ENCODE measurements at places on chromosomes 7 and 10.

GRCh38 chr10:46285300-46285699, 1.5 kb upstream of the ANTXRL start:
- no peak for DNase-seq

- DNase-seq, result no peak
These were observed 11.3 kb upstream of the SMURF1 start for GRCh38 chr7:99155211-99155610.

DNA sequence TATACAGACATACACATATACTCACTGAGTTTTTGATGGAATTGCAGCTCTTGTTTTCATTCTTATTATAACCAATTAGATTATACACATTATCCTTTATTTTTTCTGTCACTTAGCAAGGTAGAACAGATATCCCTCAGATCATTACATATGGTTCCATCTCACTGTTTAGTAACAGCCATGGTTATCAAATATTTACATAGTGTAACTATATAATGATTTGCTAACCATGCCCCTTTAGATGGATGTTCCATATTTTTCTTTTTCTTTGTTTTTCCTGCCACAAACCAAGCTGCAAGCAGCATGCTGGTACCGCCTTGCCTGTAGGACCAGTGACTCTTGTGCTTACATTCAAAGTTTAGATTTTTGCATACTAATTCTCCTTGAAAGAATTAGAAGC, 163.4 kb upstream of the NFE2L3 start:
- no peak for DNase-seq

- DNase-seq, result no peak
These were observed 11.7 kb downstream of the ATP6V1F start for GRCh38 chr7:128874140-128875031.

- DNase-seq, result peak; percentile 47
These were observed 71.9 kb upstream of the TNS3 start for GRCh38 chr7:47653550-47654411.

- no peak for DNase-seq
These were observed 120.3 kb upstream of the TMEM106B start for GRCh38 chr7:12090757-12091221.

GRCh38 chr10:79400146-79401004, 45.0 kb downstream of the ZCCHC24 start:
- peak; percentile 78 for DNase-seq

- DNase-seq, result no peak
These were observed 1.5 kb downstream of the PDCD4 start for GRCh38 chr10:110872984-110873923.

DNA sequence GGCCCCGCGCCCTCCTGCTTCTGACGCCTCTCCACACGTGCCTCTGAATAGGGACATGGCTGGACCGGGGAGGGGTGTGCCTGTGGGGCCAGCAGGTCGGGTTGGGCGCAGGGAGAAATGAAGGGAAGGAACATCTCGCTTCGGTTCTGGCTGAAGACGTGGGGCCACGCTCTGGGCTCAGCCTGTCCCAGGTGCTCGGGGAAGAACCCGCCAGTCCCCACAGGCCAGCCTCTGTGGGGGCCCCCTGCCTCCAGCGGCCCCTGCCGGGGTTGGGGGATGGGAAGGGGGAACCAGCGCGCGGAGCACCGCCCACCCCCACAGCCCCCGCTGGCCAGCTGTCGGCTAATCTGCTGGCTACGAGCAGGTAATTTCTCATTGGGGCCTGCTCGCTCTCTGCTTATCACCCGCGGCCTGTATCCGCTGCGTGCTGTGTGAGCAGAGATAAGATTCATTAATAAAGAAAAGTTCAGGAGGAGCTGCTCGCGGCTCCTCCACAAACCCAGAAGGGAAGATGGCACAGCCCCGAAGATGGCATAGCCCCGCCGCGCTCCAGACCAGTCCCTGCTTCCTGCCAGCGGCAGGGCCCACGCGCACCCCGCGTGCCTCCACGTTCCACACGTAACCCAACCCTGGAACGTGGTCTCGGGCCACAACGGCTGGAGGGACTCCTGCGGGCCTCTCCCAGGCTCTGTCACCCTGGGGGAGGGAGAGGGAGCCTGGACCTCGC, 186.2 kb downstream of the ELFN1 start:
- peak; percentile 32 for DNase-seq

DNA sequence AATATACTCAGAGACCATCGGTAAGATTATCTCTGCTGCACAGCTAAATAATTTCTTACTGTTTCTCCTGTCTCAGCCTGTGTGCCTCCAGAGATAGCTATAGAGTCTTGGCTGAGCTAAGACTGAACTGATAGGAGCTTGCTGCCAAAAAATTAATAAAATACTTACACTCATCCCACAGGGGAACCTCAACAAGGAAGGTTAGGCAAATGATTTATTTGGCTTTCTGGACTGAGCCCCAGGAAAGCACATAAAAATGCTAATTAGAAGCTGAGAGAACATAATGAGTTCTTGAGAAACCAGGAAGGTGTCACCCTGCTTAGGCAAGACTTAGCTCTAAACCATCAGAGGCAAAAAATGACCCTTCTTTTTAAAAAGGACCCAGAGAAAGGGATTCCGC, 534.5 kb downstream of the TNS3 start:
- DNase-seq, result no peak

DNA sequence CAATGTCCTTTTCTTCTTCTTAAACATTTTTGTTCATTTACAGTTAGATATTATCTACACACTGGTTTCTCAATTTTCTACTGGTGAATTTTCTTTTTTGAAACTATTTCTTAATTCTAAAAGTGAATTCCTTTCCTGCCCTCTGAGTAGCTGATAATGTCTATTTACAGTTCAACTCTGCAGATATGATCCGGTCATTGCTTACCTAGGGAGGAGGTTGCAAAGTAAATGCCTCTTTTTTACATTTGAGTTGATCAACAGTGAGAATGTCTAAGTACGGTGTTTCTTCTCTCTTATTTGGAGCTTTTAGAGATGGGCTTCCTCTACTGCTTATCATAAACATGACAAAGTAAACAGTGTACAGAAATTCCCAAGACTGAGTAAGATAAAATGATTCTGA, 20.6 kb upstream of the ORC5 start:
- no peak for DNase-seq

DNA sequence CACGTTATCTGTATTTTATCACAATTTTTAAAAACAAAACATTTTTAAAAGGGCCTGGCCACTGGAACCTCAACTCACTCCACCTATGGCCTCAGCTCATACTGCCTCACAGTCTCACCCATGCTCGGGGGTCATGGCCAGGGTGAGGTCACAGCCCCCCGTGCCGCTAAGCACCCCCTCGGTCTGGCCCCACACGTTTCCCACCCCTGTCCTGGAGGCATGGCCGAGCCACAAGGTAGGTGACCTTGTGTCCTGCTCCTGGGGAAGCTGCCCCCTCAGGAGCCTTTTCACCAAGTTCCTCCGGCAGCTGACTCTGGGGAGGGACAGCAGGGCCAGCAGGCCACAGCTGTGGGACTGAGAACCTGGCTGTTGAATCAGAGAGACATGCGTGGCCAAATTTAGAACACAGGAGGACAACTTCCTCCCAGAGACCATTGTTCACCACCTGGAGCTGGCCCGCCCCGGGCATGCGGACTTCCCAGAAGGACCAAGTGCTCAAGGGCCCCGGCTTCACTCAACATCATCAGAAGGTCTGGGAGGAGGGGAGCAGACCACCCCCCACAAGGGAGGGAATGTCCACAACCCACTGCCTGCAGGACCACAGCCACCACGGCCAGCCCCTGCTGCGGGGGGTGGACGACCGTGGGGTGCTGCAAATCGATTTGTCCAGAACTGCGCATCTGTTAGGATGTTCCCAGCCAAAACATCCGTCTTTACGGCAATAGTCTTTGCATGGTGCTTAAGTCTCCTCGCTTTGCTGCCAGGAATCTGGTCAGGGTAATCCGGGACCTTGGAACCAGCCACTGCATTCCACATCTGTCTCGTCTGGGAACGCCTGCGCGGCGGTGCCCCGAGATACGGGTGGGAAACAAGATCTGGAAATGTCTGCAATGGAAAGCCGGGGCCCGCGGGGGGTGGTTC, 48.6 kb upstream of the PDGFA start:
- no peak for DNase-seq

DNA sequence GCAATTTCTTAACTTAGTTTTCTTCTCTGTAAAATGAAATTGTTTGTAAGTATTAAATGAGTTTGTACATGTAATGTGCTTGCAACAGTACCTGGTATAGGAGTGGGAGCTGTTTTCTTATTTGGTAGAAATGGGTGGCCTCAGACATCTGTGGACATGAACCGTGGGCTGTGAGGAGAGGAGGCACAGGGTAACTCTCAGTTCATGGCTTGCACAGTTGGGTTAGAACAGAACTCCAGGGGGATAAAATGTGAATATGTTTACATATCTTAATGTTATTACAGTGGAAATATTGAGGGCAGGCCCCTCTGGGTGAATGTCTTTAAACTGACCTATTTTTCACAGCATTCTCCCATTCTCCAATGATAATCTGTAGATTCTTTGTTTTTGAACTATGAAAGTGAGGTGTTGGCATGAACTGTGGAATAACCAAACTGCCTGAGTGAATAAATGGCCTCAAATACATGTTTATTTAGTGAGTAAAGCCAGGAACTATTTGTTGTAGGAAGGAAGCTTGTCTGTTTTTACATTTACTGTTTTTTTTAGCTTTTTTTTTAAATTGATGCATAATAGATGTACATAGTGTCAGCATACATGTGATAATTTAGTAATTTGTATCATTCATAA, 2.6 kb downstream of the ABCA13 start:
- DNase-seq, result no peak

GRCh38 chr10:48772059-48772458, 87.4 kb downstream of the WDFY4 start:
- DNase-seq, result peak; percentile 9

GRCh38 chr7:36748017-36748487, 23.8 kb upstream of the AOAH start:
- DNase-seq, result no peak

DNA sequence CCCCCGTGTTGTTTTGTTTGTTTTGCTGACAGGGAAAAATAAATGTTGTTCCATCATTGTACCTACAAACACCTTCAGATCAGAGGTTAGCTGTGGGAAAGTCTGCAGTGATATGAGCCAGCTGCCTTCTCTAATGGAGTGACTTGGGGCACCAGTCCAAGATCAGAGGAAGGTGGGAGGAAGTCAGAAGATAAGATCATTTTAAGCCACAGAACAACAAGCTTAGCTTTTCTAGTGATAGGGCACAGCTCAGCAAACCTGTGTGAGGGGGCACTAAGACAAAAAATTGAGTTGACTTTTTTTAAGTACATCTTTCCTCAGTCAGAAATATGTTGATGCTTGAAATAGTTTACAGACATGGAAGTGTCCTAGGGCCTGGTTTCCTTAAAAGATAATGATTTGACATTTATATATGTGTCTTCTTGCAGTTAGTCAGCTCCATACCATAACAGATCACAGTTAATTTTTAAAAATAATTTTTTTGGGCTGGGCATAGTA, 240.3 kb upstream of the KAT6B start:
- DNase-seq, result peak; percentile 16

GRCh38 chr10:120477021-120477742, 20.2 kb downstream of the PLPP4 start:
- DNase-seq, result no peak

- no peak for DNase-seq
These were observed 608.1 kb downstream of the TYW1 start for GRCh38 chr7:67604461-67605386.

DNA sequence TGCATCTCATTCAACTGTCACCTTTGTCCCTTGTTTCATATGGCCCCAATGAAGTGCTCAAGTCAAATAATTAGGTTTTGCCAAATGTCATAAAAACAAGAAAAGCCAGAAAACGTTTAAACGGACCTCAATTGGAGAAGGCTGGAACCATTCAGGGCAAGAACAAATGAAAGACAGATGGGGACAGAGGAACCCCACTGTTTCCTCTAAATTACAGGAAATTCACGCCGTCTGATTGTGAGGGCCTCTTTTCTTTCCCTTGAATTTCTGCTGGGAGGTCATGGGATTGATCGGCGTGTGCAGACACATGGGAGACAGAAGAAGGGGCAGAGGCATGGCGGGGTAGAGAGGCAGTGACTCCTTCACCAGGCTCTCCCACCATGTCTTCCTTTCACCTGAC, 656.4 kb downstream of the KCNMA1 start:
- DNase-seq, result no peak

DNA sequence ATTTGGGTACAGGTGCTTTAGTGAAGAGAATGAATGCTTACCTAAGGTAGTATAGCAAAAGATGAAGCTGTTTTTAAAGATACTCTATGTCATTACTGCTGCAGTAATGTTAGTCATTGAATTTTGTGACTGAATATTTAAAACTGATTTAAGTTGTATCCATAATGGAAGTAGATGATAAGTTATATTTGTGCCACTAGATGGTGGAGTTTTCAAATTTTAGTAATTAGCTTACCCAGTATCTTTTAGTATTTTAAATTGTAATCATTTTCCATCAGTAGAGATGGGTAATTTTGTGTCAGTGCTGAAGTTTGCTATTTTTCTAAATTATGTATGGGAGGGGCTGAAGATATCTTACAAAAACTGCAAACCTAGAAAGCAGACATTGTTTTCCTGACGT, 25.2 kb downstream of the HBP1 start:
- DNase-seq, result no peak

- no peak for DNase-seq
These were observed 9.8 kb downstream of the CEP41 start for GRCh38 chr7:130430841-130431666.

DNA sequence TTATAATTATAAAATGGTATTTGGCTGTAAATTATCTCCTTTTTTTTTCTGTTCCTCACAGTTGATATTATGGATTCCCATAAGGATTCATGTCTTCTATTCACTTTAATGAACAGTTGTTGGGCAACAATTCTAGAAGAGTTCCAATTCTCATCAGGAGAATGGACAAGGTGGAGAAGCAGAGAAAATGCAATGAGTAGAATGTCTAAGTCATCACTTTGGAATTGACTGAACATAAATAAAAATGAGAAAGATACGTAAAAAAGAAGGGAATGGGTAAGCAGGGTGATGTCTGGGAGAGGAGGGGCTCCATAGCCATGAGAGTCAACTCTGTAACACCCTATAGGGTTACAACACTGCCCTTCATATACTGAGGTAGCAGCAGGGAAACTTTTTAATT, 1.8 kb upstream of the CAV2 start:
- no peak for DNase-seq

- no peak for DNase-seq
These were observed 1.8 kb downstream of the BRI3 start for GRCh38 chr7:98283127-98283886.

- peak; percentile 31 for DNase-seq
These were observed 32.5 kb downstream of the CDCA7L start for GRCh38 chr7:21912931-21913780.
